Urinary bladder (tissue), 4 donors: ENCODE measurements at places on chromosomes 3 and 15. TPM values are rescaled to one million over a fixed set of nuclear protein-coding genes. Genes with fewer than 3 reads are reported as not detected.

DNA sequence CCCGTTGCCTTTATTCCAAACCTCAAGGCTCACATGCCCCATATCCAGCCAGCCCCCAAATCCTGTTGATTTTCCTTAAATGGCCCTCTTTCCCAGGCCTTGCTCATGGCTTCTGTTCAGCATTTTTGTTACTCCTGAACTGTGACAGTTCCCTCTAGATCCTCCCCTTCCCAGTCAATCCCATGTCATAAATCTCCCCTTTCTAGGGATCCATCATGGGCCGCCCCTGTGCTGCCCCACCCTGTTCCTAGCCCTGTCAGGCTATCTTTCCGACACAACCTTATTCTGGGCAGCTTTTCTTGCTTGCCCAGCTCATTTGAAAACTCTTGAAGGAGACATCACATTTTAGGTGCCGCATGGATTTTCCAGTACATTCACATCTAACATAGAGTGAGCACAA, 84.8 kb downstream of the TLE3 start:
- no peak for DNase-seq

GRCh38 chr3:6097556-6097955, 763.4 kb upstream of the GRM7 start:
- no peak for DNase-seq

DNA sequence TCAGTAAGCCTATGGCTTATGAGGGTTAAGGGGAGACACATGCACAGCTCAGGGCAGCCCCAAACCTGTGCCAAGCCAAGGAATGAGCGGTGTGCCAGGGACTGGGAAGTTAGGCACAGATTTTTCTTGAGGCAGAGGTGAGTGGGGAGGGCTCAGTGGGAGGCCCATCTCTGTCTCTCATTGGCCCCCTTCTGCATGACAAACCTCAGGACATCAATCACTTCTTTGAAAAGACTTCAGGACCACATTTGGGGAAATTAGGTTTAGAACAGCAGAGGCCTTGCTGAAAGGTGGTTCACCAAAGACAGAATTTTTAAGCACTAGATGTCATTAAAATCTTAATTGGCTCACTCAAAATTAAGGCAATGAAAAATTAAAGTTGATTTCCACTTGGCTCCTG, 57.2 kb downstream of the RAB11A start:
- no peak for DNase-seq

DNA sequence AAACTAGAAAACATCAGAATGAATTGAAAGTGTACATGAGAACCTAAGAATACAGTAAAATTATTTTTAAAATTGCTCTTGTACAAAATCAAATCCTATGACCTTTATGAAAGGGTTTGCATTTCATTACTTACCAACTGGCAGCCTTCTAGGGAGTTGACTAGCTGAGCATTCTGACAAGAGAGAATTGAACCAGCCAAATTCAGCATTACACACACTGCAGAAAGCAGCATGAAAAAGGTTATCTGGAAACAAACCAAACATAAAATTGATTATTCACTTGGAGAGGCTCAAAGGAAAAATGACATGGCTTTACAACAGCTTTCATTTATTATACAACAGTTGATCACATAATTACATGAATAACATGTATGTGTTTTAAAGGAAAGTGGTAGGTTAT, 17.4 kb downstream of the NSMCE3 start:
- no peak for DNase-seq

- no peak for DNase-seq
Observed at GRCh38 chr15:22979238-22980188, 655 bp downstream of the CYFIP1 start.

DNA sequence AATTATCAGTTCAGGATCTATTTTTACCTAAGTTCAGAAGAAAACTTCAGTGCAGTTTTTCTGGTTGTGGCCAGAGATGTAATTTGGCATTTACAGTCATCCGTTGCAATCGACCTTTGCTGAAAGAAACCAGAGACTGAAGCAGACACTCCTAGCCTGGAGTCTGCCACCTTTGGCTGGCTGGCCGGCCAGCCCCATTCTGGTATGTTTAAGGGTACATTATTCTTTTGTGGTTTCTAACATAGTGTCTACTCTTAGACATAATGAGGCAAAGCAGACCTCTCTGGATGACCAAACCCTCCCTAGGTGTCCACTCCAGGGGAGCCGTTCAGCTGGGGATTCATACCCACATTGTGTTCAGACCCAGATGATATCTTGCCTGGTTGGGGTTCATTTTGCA, 275.9 kb upstream of the TPM1 start:
- no peak for DNase-seq

DNA sequence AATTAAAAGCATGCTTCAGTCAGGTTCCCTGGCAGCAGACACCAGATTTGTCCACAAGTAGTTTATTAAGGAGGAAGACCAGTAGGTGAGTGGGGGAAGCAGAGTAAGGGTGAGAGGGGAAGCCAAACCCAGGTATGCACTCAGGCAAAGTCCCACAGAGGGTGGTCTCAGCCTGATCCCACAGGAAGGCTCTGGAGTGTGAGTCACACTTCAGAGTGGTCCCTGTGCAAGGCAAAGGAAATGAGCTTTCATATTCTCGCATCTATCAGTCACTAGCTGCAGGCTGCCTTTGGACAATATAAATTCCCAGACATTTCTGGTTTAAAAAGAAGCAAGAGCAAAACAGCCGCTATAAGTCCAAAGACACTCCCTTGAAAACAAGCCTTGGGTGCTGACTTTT, 78.5 kb downstream of the TRANK1 start:
- DNase-seq = no peak

GRCh38 chr3:149263856-149264255, 42.2 kb upstream of the CP start:
- no peak for DNase-seq

GRCh38 chr3:60178931-60179653, 1072.2 kb downstream of the FHIT start:
- no peak for DNase-seq

DNA sequence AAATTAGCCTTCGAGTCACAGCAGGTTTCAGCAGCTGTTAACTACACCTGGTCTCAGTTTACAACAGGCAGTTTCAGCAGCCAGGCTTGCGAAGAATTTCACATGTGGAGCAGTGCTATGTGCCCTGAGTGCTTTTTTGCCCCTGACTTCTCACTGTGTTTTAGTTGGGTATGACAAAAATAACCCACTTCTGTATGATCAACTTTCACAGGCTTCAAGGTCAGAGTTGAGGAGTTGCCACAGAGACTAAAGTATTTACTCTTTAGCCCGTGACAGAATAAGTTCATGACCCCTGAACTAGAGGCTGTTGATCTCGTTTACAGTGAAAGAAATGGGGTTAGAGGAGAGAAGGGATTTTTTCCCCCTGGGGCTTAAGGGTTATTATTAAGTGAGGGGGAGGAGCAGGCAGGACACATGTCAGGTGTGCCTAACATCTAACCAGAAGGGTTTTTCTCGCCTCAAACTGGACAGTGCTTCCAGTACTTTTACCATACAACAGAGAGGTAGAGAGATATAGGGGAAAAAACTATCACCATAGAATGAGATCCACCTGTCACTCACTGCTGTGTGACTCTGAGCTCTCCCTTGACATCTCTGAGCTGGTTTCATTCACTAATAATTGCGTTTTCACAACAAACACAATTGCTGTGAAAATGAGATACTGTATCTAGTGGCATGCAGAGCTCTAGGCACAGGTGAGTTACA, 14.0 kb upstream of the TOPBP1 start:
- DNase-seq = no peak

DNA sequence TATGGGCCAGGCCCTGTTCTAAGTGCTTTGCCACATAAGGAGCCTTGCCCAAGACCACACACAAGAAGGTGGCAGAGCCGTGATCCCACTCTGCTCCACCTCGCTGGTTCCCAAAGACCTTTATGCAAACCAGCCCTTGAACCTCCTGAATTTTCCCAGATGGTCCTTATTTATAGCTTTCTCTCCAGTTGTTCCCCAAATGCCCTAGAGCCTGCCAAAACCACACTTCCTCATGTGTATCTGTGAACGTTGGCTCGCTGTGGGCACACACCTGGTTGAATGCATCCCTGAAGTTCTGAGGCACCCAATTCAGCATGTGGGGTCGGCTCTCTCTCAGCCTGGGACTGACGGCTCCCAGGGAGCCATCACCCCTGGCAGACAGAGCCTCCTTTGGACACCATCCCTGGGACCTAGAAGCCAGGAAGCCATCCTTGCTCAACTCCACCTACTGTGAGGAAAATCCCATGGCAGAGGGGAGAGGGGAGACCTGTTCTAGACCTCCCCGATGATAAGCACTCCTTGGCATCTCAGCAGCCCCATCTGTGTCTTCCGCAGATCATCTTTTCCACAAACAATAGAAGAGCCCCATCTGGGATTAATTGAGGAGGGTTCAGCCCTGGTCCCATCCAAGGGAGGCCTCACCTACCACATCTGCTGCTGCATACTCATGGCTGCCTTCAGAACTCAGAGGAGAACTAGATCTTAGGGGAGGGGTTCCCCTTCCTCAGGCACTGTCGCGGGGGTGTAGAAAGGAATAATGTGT, 42.3 kb upstream of the LIMD1 start:
- DNase-seq = no peak

- no peak for DNase-seq
Observed at GRCh38 chr3:64185436-64185835, 39.8 kb downstream of the PRICKLE2 start.

GRCh38 chr3:8574040-8574669, 70.4 kb downstream of the SSUH2 start:
- DNase-seq = no peak

GRCh38 chr3:66499881-66500575, 794 bp downstream of the LRIG1 start:
- no peak for DNase-seq

DNA sequence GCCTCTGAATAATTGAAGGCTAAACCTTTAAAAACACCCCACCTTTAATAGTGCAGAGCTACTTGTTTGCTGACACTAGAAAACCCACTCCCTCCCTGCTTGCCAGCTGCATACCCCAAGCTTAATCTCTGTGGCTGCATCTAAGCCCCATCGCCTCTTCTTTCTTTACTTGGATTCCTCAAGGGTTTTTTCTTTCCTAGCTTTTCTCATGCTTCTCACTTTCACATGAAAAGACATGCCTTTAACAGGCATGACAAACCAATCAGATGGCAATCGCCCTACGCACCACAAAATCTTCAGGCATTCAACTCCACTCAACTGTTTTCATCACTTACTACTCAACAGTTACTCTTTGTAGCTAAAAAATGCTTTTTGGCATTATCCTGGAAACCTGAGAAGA, 77.5 kb downstream of the PLD1 start:
- no peak for DNase-seq

DNA sequence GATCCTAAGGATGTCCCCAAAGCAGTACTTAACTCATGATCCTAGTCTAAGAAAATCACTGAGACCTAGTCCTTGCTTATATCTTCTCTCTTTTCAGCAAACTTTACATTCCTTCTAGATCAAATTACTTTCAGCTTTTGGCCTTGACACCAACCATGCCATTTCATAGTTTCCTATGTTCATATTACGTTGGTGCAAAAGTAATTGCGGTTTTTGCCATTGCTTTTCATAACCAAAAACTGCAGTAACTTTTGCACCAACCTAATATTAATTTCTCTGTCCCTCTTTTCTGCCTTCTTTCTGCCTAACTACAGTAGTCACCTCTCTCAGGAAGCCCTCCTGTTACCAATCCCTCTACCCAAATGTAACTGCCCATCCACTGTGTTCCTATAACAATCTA, 36.8 kb downstream of the CCDC191 start:
- no peak for DNase-seq

DNA sequence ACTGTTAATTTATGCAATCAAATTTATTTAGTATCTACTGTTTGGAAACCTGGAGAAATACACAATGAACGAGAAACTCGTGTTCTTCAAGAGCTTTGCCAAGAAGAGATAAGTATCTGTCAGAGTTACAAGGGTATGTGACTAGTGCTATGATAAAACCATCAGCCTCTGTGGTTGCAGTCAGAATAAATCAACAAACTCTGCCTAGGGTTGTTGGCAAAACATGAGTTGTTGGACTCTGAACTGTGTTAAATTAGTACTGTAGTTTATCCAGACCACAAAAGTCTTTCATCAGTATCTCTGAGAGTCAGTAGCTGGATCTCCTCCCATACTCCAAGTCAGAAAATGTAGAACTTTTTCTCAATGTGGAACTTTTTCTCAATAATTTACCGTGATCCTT, 918.4 kb downstream of the NAALADL2 start:
- DNase-seq = no peak

GRCh38 chr3:197028728-197029510, 698 bp downstream of the MELTF start:
- no peak for DNase-seq

DNA sequence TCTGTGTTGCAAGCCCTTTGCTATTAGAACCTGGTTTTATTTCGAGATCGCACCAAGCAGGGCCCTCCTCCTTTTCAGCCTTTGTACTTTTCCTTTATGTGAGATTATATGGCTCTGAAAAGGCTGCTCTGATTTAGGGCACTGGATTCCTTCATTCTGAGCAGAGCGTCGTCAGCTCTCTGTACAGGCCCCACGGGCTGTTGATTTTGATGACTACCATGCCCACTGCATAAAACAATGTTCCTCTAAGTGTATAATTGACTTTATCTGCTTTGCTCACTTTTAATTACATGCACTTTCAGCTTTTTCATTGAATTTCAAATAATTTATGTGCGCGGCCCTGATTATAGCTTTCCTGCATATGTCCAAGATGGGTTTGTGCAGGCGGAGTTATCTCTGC, 4.4 kb upstream of the PSMD6 start:
- no peak for DNase-seq

GRCh38 chr15:29283381-29283780, 13.8 kb upstream of the NSMCE3 start:
- DNase-seq = no peak

The VILL gene
- 17.5 TPM for polyA plus RNA-seq

The AGBL1 gene
- not detected for polyA plus RNA-seq

The POTEB gene
- polyA plus RNA-seq = not detected

The CCK gene
- not detected for polyA plus RNA-seq

The LRRC31 gene
- polyA plus RNA-seq = not detected

The COPG1 gene
- polyA plus RNA-seq = 66.5 TPM

The SENP8 gene
- 1.8 TPM for polyA plus RNA-seq

The RTP1 gene
- not detected for polyA plus RNA-seq

The PRR20G gene
- not detected for polyA plus RNA-seq

The CSPG5 gene
- 0.35 TPM for polyA plus RNA-seq

The CADM2 gene
- 4.6 TPM for polyA plus RNA-seq

The CSPG4 gene
- 63.8 TPM for polyA plus RNA-seq

The CHRFAM7A gene
- 0.44 TPM for polyA plus RNA-seq

The GCSAM gene
- polyA plus RNA-seq = 0.43 TPM

The SNTN gene
- not detected for polyA plus RNA-seq

The ROBO2 gene
- 1.4 TPM for polyA plus RNA-seq
